ENCODE measurements at places on chromosomes 16 and 17. TPM values are rescaled to one million over a fixed set of nuclear protein-coding genes. Genes with fewer than 3 reads are reported as not detected.

Gene CARD14
- 9.4 TPM for total RNA-seq

DNA sequence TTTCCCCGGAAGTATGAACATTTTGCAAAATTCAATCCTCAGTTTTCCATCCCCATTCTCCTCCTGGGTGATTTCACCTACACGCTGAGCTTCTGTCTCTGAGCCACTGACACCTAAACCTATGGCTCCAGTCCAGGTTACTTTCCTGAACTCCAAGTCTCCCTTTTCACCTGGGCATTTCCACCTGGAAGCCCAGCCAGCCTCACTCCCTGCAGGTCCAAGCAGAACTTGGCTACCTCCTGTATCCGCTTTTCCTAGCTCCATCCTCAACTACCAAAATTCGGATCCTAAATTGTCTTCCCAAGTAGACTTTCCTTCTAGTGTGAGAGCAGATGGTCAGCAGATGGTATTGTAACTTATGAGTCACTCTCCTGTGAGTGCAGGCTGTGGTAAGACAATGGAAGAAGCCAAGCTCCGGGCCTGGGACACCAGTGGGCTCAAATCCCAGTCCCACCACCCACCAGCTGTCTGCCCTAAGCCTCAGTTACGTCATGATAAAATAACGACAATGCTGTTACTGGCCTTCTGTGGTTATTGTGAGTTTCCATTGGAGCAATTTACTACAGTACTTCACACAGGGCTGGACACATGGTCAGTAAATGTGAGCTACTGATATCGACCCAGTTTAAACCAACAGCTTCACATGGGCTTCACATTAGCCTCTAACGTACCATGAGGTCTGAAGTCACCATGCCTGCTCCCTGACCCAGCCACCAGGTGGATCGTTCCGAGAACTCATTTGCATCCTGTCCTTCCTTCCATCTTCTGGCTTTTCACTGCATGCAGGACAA lies 33.3 kb downstream of the PECAM1 start:
- DNase-seq: no peak

GRCh38 chr16:2842340-2843000 lies 12.4 kb downstream of the ZG16B start:
- no peak for DNase-seq

DNA sequence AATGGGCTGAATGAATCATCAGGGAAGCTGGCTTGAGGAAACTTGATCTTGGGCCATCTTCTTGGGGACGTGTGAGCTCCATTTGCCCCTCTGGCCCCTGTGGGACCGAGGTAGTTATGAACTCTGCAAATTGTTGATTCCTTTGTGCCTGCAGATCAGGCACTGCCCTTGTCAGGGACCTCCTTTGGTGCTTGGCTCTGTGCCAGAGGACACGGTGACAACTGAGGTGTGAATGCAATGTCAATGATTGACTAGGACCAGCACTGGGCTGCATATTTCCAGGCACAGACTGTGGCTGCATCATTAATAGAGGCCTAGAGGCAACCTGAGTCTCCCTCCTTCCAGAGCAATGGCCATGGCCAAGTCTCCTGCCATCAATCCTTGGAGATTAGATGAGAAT lies 23.8 kb downstream of the PDILT start:
- DNase-seq: no peak

- DNase-seq: no peak
Measured at GRCh38 chr17:55776271-55776670, 25.4 kb downstream of the PCTP start.

- DNase-seq: no peak
Measured at GRCh38 chr17:3904501-3904900, 11.6 kb upstream of the CAMKK1 start.

DNA sequence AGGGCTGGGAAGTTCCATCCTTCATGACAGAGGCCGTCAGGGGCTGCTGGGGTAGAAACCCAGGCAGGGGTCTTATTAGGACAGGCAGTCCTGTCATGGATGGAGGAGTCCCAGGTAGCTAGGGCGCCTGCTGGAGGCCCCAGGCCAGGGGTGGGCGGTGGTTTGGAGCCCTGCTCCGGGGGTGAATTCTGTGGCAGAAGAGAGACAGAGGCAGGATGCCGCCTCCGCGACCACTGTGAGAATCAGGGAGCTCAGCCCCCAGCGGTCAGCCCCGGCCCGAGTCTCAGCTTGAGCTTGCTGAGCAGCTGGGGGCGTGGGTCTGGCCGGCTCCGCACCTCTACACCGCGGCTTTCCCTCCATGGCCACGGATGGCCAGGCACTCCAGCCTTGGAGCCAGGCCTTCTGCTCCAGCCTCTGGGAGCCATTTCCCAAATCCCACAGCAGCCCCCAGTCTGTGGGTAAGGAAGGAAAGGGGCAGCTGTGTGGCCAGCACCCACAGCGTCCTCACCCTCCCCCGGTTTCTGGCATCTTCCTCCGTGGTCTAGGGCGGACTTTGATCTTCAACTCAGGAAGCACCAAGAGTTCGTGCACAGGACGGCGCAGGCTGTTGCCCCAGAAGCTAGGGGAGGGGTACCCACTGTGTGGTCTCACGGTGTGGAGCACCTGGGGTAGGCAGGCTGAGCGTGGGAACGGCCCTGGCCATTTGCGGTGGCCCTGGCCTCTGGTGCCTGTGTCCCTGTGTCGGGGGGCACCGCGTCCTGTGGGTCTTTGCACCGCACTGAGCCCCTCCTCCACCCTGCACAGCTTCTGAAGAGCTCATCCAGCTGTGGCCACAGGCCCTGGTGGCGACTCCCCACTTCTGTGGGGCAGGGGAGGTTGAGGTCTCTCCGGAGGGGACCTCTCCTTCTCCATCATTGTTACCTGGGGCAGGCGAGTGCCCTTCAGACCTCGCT lies 14.1 kb downstream of the CD7 start:
- no peak for DNase-seq

Gene FAM20A
- total RNA-seq: not detected

GRCh38 chr16:2761472-2761871 lies 9.0 kb downstream of the SRRM2 start:
- no peak for DNase-seq

- DNase-seq: no peak
Measured at GRCh38 chr17:57485916-57486881, 229.9 kb downstream of the MSI2 start.

- DNase-seq: no peak
Measured at GRCh38 chr17:40095944-40096791, 4.2 kb downstream of the NR1D1 start.

GRCh38 chr17:1467898-1468492 lies 12.0 kb upstream of the CRK start:
- no peak for DNase-seq

DNA sequence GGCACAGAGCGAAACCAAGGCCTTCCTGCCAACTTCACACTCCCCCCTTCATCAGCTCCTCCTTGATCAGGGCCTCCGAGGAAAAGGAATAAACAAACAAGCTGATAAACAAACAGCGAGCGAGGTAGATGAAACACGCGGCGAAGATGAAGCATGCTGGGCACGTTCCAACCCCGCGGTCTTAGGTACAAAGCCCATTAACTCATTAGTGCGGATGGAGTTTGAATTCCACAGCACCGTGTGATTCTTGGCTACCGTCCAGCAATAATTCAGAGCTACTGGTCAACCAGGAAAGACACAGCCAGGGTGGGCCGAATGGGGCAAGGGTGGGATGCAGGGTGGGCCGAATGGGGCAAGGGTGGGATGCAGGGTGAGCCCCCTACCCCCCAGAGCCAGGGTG lies 67.3 kb downstream of the RBFOX3 start:
- DNase-seq: no peak

DNA sequence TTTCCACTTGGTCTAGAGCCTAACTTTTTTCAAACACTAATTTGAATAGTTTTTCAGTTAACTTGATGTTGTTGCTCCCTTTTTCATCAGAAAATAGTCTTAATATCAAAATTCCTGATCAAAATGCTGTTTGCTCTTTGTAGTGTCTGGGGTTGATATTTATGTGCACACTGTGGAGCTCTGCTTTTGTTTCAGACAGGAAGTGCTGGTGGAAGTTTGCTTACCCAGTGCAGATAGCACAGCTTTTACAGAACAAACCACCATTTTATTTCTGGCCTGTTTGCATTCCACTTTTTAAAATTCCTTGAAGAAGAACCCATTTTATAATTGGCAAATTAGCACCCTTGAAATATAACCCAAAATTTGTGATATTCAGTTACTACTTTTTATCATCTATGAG lies 125.4 kb downstream of the MRTFB start:
- no peak for DNase-seq

DNA sequence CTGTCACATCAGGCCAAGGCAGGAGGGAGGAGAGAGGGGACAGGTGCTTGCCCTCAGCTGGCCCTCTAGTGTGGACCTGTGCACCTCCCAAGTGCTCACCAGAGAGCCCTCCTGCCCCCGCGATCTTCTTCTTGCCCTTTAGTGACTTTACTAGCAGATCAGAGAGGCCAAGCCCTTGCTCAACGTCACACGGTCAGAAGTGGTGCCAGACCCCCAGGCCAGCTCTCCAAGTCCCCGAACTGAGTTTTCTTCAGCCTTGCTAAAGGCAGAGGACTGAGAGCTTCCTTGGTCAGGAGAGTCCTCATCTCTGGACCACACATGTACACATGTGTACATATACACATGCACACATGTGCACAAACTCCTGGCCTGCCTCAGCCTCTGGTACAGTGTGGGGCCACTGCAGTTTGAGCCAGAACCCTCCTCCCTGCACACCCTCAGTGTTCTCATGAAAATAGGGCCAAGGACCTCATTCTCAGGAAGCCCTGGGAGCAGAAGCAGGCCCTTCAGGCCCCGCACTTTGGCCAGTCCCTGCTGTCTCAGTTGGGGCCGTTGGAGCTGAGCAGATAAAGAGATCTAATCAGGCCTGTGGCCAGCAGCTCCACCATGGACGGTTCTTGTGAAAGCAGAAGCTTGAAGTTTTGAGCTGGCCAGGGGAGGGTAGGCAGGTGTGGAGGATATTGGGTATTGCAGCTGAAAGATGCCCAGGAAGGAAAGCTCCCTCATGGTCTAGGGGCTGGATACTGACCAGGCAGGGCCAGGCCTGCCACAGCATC lies 7.4 kb upstream of the EPX start:
- DNase-seq: no peak

Gene SERPINF2
- total RNA-seq: 9.8 TPM

Gene WFIKKN2
- not detected for total RNA-seq

GRCh38 chr16:60818465-60818864 lies 1217.8 kb downstream of the CDH8 start:
- DNase-seq: no peak

- DNase-seq: no peak
Measured at GRCh38 chr16:79714440-79714839, 113.9 kb upstream of the MAF start.

Gene HOXB9
- total RNA-seq: 188 TPM

Gene KRTAP9-8
- not detected for total RNA-seq

DNA sequence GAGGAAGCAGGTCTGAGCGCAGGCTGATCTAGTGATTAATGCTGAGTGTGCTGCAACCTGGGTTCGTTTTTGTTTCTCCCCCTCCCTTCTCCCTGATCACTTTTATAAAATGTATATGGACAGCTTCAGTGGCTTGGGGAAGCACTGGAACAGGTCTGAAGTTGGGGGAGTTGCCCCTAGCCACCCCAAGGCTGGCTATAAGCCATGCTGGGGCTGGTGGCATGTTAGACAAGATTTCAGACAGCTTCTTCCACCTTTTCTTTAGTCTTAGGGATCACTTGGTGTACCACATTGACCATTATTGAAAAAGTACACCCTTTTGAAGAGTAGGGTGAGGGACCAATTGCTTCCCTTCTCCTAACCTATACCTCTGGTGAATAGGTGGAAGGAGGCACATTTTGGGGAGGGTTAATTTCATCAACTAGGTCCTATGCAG lies 3.8 kb upstream of the VAC14 start:
- DNase-seq: no peak

DNA sequence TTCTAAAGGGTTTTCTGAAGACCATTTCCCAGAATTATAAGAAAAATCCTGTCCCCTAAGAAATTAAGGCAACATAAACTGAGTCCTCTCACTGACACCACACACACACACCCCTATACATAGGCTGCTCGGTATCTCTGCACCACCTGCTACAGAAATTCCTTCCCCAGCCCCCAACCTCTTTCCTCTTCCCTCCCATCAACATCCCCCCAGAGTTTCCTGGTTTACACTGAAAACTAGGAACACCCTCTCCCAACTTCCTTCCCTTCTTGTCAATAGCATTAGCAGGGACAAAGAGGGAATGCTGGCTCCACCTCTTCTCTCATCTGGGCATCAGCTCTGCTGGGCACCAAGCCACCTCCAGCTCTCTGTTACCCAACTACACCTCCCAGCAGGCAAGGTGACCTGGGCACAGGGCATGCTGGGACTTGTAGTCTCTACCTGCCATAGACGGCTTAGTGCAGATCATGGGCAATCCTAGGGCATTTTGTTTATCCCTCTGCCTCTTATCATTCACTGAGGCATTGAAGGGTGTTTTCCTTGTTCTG lies 15.7 kb downstream of the CAVIN1 start:
- DNase-seq: peak; percentile 91

Gene AIPL1
- not detected for total RNA-seq

Gene ATP2C2
- 67.9 TPM for total RNA-seq

Gene MT3
- 3.5 TPM for total RNA-seq

DNA sequence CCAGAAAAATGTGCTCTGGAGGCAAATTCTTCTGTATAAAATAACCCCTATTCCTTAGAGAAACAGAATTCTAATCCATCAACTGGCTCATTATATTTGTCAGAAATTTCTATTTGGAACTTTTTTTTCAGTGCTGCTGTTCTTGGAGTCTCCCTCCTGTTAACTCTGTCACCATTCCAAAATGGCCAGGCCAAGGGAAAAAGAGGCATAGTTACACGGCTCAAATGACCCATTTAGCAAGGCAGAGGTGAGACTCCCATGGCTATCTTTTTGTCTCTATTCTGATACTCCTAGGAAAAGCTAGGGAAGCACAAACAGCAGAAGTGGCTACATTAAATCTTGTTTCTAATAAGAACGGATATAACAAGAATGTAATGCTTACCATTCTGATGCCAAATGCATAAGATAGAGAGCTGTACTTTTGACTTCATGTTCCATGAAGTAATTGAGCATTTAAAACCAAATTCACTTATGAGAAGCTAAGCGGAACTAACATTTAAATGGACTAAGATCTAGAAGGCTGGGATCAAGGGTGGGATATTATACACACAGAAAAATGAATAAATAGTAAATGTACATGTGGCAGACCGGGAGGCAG lies 64.4 kb upstream of the CORO6 start:
- no peak for DNase-seq

DNA sequence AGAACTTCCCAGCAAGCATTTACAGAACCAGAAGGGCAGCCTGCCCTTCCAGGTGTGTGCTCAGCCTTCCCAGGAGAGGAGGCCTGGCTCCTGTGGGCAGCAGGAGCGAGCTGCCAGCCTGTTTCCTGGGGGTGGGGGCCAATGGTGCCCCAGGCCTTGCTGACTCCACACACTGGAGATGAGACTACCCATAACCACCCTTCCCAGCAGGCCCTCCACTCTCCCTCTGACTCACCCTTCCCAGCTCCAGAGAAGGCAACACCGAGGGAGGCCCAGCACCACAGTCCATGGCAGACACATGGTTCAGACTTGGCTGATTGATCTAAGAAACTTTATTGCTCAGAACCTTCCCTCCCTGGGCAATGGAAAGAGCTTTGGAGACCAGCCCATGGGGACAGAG lies 1.8 kb upstream of the PRSS53 start:
- no peak for DNase-seq
